Left lung (tissue), 14 donors: ENCODE measurements at places on chromosomes 3 and 15. TPM values are rescaled to one million over a fixed set of nuclear protein-coding genes. Genes with fewer than 3 reads are reported as not detected.

DNA sequence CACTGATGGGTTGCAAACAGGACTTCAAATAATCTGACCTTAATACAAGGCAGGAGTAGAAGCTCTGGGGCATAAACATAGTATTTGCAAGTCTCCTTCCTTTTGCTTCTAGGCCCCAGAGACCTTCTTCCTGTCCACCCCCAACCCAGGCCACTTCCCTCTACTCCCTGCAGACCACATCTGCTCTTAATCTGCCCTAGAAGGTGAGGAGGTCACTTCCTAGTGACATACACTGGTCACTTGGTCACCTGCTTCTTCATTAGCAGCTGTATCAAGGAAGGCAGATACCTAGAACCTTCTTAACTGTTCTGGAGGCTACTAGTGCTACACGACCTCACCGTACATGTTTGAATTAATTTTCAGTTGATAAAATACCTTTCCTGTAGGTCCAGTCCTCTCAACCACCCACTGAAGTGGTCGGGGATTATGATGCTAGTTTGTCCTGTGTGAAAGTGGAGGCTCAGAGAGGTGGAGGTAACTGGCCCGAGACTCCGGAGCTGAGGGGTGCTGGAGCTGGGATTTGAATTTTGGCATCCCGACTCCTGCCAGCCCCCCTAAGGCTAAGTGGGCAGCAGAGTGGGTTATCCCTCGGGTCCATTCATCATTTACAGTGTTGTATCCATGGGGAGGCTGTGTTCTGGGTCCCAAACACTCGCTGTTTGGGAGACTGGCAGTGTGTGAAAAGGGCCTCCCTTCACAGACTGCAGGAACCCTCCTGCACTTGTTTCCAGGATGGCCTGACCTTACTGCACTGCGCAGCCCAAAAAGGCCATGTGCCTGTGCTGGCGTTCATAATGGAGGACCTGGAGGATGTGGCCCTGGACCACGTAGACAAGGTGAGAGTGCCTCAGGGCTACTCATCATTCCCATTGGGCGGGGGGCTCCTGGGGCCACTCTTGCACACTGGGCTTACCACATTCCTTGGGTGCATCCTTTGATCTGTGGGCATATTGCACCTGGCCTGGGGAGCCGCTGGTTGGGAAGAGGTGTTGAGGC, 13.9 kb downstream of the ANKDD1A start:
- H3K27me3 ChIP-seq = no peaks in the 10 kb centered on the region
- DNase-seq = no peak
- no peaks in the 10 kb centered on the region for H3K36me3 ChIP-seq
- H3K4me3 ChIP-seq = no peak overlapping the region
- no peak overlapping the region for H3K27ac ChIP-seq

- no peak overlapping the region for H3K4me3 ChIP-seq
- H3K4me1 ChIP-seq = peaks cover 62% of the 10 kb centered on the region
- H3K27ac ChIP-seq = peak overlapping the region; percentile 42
- no peaks in the 10 kb centered on the region for H3K36me3 ChIP-seq
- no peak for DNase-seq
Measured at GRCh38 chr3:152279479-152279878, 10.8 kb downstream of the MBNL1 start.

DNA sequence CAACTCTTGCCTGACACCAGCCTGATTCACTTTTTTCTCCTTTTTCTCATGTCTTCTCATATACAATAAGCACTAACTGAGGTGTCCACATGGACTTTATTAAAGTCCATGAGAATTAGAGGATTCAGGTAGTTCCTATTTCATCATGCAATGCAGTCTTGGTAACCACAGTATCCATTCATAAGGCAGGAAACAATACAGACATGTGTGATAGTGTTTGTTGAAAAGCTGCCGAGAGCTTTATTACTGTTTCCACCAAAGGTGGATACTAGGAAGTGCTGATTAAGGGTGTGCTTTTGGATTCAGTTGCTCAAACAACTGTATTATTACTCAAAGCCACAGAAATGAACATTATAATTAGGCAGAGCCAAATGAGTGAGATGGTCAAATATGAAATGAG, 5.3 kb downstream of the CASR start:
- DNase-seq = no peak
- H3K36me3 ChIP-seq = no peaks in the 10 kb centered on the region
- H3K4me3 ChIP-seq = no peak overlapping the region
- H3K27ac ChIP-seq = no peak overlapping the region
- H3K27me3 ChIP-seq = peaks cover 12% of the 10 kb centered on the region

DNA sequence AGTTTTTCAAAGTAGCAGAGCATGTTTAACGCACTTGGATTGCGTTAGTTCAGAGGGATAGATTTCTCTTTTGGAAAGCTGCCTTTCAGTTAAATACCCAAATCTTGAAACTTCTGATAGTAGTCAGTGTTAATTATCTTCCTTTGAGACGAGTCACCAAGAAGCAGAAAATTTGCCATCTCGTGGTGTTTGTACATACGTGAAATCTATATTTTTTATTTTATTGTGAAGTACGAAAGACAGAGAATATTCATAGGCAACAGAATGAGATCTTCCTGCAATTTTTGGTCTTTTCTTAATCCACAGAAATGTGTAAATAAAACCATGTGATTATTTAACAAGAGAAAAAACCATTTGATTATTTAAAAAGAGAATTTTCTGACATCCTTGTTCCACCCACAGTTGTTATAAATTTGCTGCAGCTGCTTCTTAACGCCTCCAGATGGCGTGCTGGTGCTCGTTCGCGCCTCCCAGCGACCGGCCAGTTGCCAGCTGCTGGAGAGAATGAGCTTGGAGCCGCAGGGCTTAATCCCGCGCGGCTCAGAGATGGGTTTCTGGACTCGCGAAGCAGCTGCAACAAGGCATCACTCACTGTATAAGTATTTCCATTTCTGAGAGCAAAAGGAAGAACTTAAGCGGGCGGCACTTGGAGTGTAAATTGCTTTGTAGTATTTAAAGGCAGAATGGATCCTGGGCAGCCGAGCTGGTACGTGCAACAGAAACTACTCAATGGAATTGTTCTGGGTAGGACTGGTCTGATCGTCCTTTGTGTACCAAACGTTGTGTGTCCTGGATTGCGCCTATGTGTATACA, 10.5 kb upstream of the SLITRK3 start:
- no peaks in the 10 kb centered on the region for H3K36me3 ChIP-seq
- no peak overlapping the region for H3K27ac ChIP-seq
- peaks cover 6% of the 10 kb centered on the region for H3K27me3 ChIP-seq
- peak; percentile 79 for DNase-seq

- no peak overlapping the region for H3K27ac ChIP-seq
- DNase-seq = peak; percentile 28
- no peaks in the 10 kb centered on the region for H3K36me3 ChIP-seq
- H3K27me3 ChIP-seq = no peaks in the 10 kb centered on the region
- H3K4me3 ChIP-seq = no peak overlapping the region
Measured at GRCh38 chr3:42755681-42756578, 17.1 kb downstream of the CCDC13 start.

GRCh38 chr3:75395580-75396315, 268.4 kb upstream of the FRG2C start:
- H3K27ac ChIP-seq = no peak overlapping the region
- H3K4me1 ChIP-seq = peaks cover 11% of the 10 kb centered on the region
- no peaks in the 10 kb centered on the region for H3K27me3 ChIP-seq
- H3K4me3 ChIP-seq = peak overlapping the region; percentile 12
- no peaks in the 10 kb centered on the region for H3K36me3 ChIP-seq

DNA sequence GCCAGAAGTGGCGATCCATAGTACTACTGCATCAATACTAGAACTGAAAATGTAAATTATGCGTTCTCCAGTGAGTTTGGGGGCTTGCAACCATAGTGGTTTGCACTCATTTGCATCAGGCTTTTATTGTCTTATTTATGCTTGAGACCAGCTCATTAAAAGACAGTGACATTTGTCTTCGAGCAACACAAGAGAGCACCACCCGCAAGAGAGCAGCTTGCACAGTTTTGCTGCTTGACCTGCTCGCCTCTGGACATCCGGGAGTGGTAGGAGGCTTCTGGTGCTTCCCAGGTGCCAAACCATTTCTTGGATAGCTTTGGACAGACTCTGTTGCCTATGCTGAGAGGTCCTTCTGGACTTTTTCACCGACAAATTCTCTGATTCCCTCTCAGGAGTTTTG, 294.6 kb downstream of the MEX3B start:
- H3K4me1 ChIP-seq = no peaks in the 10 kb centered on the region
- no peak for DNase-seq
- H3K27ac ChIP-seq = no peak overlapping the region
- H3K36me3 ChIP-seq = no peaks in the 10 kb centered on the region
- H3K27me3 ChIP-seq = no peaks in the 10 kb centered on the region
- no peak overlapping the region for H3K4me3 ChIP-seq

DNA sequence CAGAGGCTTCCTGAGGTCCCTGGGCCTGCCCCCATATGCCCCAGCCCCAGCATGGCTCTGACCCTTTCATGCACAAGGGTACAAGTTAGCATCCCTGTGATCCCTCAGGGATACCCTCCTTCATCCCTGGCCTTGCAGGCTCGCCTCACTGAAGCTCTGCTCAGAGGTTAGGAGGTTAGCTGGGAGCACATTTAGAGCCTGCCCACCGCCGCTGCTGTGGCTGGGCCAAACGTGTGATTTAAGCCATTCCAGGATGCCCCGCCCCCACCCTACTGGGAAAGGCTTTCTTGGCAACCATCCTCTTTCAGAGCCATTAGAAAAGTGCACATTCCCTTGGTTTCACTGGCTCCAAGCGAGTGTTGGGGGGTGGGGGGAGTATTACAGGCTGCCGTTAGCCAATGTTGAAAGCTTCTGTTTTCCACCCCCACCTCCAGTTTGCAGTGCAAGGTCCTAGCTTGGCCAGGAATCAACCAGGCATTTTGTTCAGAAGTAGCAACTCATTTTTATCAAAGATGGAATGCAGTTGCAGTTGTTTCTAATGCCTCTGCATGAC, 6.3 kb upstream of the HES1 start:
- H3K27ac ChIP-seq = no peak overlapping the region
- peaks cover 23% of the 10 kb centered on the region for H3K4me1 ChIP-seq
- peak; percentile 58 for DNase-seq

DNA sequence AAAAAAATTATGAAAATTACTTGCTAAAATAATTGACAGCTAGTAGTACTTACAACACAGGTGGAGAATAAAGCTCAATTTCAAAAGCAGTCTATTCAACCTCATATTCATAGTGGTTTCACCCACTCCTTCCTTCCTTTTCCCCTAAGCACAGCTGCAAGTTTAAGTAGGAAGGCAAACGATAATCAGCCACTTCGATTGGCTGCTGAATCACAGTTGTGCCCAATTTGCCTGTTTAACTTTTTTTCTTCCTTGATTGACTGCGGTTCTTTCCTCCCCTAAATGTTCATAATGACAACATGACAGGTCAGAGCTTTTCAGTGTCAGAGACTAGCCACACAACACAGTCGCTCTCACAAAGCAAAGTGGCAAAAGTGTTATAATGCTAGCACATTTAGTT, 468.0 kb upstream of the GBE1 start:
- no peak overlapping the region for H3K4me3 ChIP-seq
- H3K27me3 ChIP-seq = no peaks in the 10 kb centered on the region

- DNase-seq = no peak
- H3K4me3 ChIP-seq = no peak overlapping the region
- no peaks in the 10 kb centered on the region for H3K27me3 ChIP-seq
- no peaks in the 10 kb centered on the region for H3K4me1 ChIP-seq
- peaks cover 3% of the 10 kb centered on the region for H3K36me3 ChIP-seq
Measured at GRCh38 chr3:184307915-184308314, 6.5 kb upstream of the EIF4G1 start.

DNA sequence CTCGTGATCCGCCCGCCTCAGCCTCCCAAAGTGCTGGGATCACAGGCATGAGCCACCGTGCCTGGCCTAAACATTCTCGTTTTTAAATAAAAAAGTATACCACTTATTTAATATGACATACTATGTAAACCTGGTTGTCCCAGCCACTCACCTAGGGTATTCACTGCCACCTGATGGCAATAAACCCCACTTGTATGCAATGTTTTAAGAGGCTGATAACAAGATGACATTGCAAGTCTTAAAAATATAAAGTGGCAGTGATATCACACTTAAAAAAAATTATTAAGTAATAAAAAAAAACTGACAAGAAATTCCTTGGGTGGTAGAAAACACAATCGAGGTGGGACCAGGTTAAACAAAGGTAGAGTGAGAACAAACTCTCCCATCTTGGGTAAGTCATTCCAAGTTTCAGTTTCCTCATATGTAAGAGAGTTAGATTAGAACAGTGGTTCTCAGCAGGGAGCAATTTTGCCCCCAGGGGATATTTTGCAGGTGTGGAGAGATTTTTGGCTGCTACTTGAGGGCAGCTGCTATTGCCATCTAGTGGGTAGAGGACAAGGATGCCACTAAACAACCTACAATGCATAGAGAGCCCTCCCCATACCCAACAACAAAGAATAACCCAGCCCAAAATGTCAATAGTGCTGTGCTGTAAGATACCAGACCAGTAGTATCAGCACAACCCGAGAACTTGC, 14.5 kb downstream of the ARF4 start:
- no peak overlapping the region for H3K4me3 ChIP-seq
- no peaks in the 10 kb centered on the region for H3K27me3 ChIP-seq
- H3K27ac ChIP-seq = no peak overlapping the region
- peaks cover 10% of the 10 kb centered on the region for H3K4me1 ChIP-seq
- H3K36me3 ChIP-seq = peaks cover 3% of the 10 kb centered on the region

GRCh38 chr15:80709542-80709941, 14.4 kb downstream of the ABHD17C start:
- H3K36me3 ChIP-seq = peaks cover 3% of the 10 kb centered on the region
- DNase-seq = peak; percentile 78
- no peak overlapping the region for H3K4me3 ChIP-seq

- DNase-seq = no peak
- no peaks in the 10 kb centered on the region for H3K27me3 ChIP-seq
Measured at GRCh38 chr3:100264242-100264641, 3.5 kb downstream of the TBC1D23 start.

DNA sequence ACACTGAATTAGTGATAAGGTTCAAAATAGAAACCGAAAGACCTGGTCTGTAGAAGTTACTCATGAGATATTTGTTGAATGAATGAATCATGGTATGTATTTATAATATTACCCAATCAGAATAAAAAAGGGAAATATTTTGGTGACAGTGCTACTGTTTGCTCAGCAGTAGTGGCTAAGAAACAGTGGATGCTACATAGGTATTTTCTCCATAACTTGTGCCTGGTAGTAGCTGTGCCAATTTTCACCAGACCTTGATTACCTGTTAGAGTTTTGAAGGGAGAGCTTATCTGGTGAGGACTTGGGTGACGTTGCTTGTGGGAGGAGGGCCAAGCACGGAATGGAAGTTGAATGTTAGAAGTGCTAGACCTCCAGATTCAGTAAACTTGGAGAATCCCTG, 14.3 kb downstream of the LIMD1 start:
- H3K27ac ChIP-seq = no peak overlapping the region
- H3K36me3 ChIP-seq = no peaks in the 10 kb centered on the region
- no peak overlapping the region for H3K4me3 ChIP-seq
- peaks cover 72% of the 10 kb centered on the region for H3K4me1 ChIP-seq
- no peaks in the 10 kb centered on the region for H3K27me3 ChIP-seq

- peaks cover 79% of the 10 kb centered on the region for H3K4me1 ChIP-seq
- H3K36me3 ChIP-seq = peaks cover 42% of the 10 kb centered on the region
- no peak overlapping the region for H3K4me3 ChIP-seq
Measured at GRCh38 chr3:50354850-50355249, 4.2 kb downstream of the CYB561D2 start.

The DNAJA4 gene
- total RNA-seq = 17.2 TPM

The LMCD1 gene
- 69.6 TPM for total RNA-seq

The CBLB gene
- 30.7 TPM for total RNA-seq

The NTRK3 gene
- 4.5 TPM for total RNA-seq

The GABRR3 gene
- total RNA-seq = not detected

The CRTC3 gene
- 36.4 TPM for total RNA-seq

The SERPINI2 gene
- not detected for total RNA-seq

The CCDC33 gene
- total RNA-seq = not detected

The LYZL4 gene
- not detected for total RNA-seq
